Stimulated activated CD4-positive, alpha-beta T cell treated with anti-CD3 and anti-CD28 coated beads, TNF-alpha, amount 100 ng/mL, for 24 hours (primary cell): ENCODE measurements at places on chromosomes 11 and 22.

- no peak for DNase-seq
These were observed 33.4 kb downstream of the SERPIND1 start for GRCh38 chr22:20807315-20807752.

GRCh38 chr11:115959081-115959486 lies 454.9 kb upstream of the CADM1 start:
- DNase-seq, result no peak

- peak; percentile 38 for DNase-seq
These were observed 667 bp downstream of the CD81 start for GRCh38 chr11:2377511-2378443.

GRCh38 chr11:110962921-110963320 lies 250.7 kb upstream of the ARHGAP20 start:
- no peak for DNase-seq
